ENCODE measurements at places on chromosomes 12 and 14. TPM values are rescaled to one million over a fixed set of nuclear protein-coding genes. Genes with fewer than 3 reads are reported as not detected.

Gene TAS2R8
- total RNA-seq, result 0.44 TPM

Gene LRP10
- 105 TPM for total RNA-seq

Gene MUCL1
- 15.4 TPM for total RNA-seq

Gene LRFN5
- 13.3 TPM for total RNA-seq

Gene SLC6A13
- total RNA-seq, result 0.90 TPM

Gene TMPRSS12
- total RNA-seq, result not detected

Gene ALG10
- 11.8 TPM for total RNA-seq

Gene CRADD
- total RNA-seq, result 6.5 TPM

Gene PAPOLA
- 161 TPM for total RNA-seq

Gene PLEK2
- total RNA-seq, result 0.62 TPM

Gene GRIN2B
- total RNA-seq, result 2.4 TPM

Gene LRRC43
- total RNA-seq, result 0.31 TPM

Gene HIGD1C
- total RNA-seq, result not detected

Gene KRT83
- not detected for total RNA-seq

Gene SLC25A3
- 718 TPM for total RNA-seq

Gene KRT6C
- total RNA-seq, result not detected

Gene PMCH
- not detected for total RNA-seq

Gene DBX2
- not detected for total RNA-seq

Gene RXYLT1
- total RNA-seq, result 14.2 TPM

Gene NTF3
- total RNA-seq, result not detected

Gene EFS
- 17.8 TPM for total RNA-seq

Gene PRIMA1
- 0.08 TPM for total RNA-seq

Gene POC1B
- 22.7 TPM for total RNA-seq

Gene CIDEB
- total RNA-seq, result 0.82 TPM

Gene KLRK1
- not detected for total RNA-seq

Gene INHBE
- total RNA-seq, result not detected

Gene GPD1
- total RNA-seq, result not detected

Gene MSI1
- total RNA-seq, result 27.6 TPM

Gene KRT78
- not detected for total RNA-seq

Gene KRT5
- total RNA-seq, result not detected

Gene RIMBP2
- total RNA-seq, result 1.4 TPM

Gene STX2
- total RNA-seq, result 17.4 TPM

Gene FAM222A
- 14.2 TPM for total RNA-seq

Gene GUCY2C
- 0.36 TPM for total RNA-seq

Gene SETD1B
- total RNA-seq, result 25.3 TPM

Gene PZP
- total RNA-seq, result 2.2 TPM

Gene IFI27
- total RNA-seq, result 3.8 TPM

Gene IPO8
- 43.0 TPM for total RNA-seq

Gene INHBC
- total RNA-seq, result not detected

Gene RTL1
- total RNA-seq, result 0.18 TPM

Gene RND1
- 1.0 TPM for total RNA-seq

Gene TOMM20L
- total RNA-seq, result not detected

Gene ASCL1
- not detected for total RNA-seq

Gene NABP2
- total RNA-seq, result 19.8 TPM

Gene CSAD
- total RNA-seq, result 23.8 TPM

Gene AMIGO2
- 24.2 TPM for total RNA-seq

Gene CCDC196
- total RNA-seq, result not detected

Gene RPL10L
- total RNA-seq, result not detected

Gene TDP1
- 34.9 TPM for total RNA-seq

Gene PLXNC1
- 1.1 TPM for total RNA-seq

Gene CD4
- total RNA-seq, result 4.7 TPM

Gene SOX5
- 23.1 TPM for total RNA-seq
